NCI-H1417 (cell line): ENCODE measurements at places on chromosomes 16 and 17.

DNA sequence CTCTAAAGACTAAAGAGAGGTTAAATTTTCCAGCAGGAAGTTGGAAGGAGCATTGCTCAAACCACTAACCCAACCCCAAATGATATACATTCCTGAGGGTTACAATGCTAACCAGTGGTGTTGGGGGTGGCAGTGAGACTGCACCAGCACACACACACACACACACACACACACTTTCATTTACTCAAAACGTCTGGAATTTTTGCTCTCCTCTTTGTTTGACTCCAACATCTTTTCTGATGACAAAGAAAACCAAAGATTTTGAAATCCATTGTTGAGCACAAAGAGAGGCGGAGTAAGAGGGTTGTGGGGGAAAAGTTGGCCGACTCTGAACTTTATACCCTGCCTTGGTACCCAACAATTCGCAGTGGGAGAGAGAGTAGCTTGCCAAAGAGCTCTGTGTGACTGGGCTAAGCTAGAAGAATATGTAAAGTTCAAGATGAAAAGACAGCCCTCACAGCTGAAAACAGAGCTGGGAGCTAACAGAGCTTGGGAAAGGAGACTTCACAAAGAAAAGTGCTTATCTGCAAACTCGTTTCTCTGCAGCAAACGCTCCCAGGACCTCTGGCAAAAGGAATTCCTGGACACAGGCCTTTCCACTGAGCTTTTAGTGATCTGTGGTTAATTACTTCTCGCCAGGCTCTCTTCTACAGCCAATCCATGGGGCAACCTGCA is 426.0 kb upstream of the CDH11 start:
- DNase-seq = no peak

DNA sequence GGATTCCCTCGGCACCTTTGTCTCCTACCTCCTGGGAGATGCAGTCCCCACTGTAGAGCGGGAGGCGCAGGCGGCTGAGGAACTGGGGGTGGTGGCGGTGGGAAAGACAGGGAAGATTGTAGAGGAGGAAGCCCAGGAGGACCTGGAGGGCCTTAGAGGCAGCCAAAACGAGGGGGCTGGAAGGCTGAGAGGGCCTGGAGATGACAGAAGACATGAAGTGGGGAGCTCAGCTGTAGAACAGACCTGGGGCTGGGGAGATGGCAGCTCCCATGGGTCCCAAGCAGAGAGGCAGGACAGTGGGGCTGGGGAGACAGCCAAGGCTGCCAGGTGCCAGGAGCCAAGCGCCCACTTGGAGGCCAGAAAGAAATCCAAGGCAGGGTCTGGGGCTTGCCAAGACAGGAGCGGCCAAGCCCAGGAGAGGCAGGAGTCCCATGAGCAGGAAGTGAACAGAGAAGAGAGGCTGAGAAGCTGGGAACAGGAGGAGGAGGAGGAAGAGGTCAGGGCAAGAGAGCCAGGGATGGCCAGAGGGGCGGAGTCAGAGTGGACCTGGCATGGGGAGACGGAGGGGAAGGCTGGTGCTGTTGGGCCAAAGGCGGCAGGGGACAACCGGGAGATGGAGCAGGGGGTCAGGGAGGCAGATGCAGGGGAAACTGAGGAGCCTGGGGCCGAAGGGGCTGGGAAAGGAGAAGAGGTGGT is 803 bp downstream of the APOBR start:
- no peak for DNase-seq

DNA sequence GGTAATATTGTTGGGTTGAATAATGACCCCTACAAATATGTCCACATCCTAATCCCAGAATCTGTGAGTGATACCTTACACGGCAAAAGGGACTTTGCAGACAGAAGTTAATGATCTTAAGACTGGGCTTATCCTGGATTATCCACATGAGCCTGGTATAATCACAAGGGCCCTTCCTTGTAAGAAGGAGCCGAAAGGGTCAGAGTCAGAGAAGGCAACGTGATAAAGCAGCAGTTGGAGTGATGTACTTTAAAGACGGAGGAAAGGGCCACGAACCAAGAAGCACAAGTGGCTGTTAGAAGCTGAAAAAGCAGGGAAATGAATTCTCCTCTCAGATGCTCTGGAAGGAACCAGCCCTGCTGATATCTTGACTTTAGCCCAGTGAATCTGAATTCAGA is 137.8 kb downstream of the UTP18 start:
- DNase-seq = no peak

DNA sequence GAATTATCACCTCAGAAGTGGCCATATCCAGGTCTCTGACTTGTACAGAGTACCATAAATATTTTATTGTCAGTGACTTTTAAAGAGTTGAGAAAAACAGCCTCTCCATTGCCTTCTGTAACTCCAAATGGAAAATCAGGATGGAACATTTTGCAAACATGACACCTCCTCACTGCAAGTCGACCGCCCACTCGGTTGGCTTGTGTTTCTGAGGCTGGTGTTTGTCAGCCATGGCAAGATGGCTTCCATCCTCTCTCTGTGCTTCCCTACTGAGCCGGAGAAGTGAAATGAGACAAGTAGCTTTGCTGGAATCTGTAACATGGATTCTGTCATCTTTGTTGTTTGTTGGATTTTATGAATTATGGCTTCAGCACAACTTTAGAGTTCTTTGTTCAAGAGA is 172.8 kb downstream of the RBFOX1 start:
- DNase-seq = no peak

DNA sequence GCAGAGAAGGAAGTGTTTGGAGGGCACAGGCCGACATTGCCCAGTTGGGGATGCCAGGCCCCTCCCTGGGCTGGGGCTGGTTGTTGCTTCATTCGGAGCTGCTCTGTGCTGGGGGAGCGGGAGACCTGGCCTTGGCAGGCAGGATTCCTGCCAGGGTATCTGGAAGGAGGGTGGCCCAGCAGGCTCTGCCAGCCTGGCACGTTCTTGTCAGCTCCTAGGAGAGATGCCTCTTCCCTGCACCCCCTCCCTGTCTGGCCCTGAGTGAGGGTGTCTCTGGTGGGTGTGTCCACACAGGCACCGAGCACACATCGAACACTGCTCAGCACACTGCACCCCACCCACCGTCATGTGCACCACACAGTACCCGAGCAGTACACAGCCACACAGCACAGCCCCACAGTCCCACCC is 35.2 kb downstream of the ARHGAP23 start:
- no peak for DNase-seq
